ENCODE measurements at places on chromosomes 2 and 18. TPM values are rescaled to one million over a fixed set of nuclear protein-coding genes. Genes with fewer than 3 reads are reported as not detected.

The PRKAG3 gene
- not detected for total RNA-seq

DNA sequence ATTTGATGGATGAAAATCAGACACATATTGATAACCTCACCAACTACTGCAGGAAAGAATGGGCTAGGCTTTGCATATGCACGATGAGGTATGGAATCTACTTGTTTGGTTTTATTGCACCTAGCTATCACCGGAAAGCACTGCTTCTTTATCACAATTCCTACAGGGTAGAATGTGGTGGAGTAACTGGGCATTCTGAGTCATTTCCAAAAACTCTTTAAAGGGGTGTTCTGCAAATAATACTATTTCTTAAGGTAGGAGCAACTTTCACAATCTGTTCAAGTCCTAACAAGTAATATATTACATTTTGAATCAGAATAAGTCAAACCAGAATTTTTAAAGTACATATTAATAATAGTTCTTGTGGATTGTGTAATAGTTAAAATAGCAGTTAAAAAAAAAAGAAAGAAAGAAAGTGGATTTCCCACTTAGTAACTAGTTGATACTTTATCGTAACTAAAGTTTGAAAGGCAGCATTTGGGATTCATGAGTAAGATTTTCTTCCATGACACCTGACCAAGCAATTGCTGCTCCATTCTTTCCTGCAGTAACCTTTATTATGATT, 40.5 kb downstream of the INO80C start:
- DNase-seq: no peak

- no peak for DNase-seq
These were observed 461.3 kb upstream of the SOX11 start for GRCh38 chr2:5230855-5231254.

GRCh38 chr2:113133704-113134598, 6.6 kb downstream of the IL1RN start:
- DNase-seq: no peak

The CRYGD gene
- total RNA-seq: 7.3 TPM

DNA sequence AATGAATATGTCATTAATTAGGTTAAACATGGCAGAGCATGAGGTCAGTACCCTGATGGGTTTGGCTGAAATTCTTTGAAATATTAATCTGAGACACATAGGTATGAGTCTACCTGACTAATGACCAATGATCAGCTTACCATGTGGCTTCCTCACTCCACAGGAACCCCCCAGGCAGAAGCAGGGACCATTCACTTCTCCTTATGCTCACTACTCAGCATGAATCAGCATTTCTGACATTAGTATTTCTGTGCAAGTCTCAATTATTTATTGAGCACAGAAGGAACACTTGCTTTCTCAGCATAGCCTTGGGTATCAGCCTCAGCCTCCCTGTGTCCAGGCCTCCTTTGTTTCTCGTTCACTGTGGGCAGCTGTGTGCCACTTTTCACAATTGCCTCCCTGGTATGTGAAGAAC, 9.3 kb upstream of the KCNE4 start:
- DNase-seq: no peak

DNA sequence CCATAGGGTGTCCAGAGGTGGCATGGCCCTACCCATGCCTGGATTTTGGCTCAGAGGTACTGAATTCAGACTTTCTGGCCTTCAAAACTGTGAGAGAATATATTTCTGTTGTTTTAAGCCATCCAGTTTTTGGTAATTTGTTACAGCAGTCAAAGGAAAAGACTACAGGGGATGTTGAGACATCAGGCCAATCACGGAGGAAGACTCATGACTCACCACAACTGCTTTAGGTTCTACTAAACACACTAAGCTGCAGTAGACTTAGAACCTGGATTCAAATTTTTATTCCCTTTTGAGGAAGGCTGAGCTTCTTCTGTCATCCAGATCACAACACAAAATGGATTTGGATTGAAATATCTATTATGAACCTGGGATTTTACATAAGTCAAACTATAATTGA, 12.0 kb upstream of the C2orf66 start:
- DNase-seq: no peak

- DNase-seq: no peak
These were observed 31.2 kb upstream of the NPC1 start for GRCh38 chr18:23617412-23618014.

The PROKR1 gene
- not detected for total RNA-seq

The ALKAL2 gene
- total RNA-seq: 259 TPM

DNA sequence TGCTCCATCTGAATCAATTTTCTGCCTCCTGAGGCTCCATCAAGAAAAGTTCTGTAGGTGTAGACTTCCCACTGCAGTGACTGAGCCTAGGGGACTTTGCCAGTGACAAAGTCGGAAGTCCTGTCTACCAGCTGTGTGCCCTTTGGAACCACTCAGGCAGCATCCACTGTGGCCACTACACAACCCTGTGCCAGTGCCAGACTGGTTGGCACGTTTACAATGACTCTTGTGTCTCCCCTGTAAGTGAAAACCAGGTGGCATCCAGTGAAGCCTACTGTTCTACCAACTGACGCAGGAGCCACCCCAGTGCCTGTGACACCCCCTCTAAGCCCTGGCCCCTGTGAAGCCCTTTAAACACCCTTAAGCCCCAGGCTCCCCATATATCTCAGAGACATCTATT, 132.1 kb upstream of the SERPINE2 start:
- DNase-seq: no peak

- no peak for DNase-seq
These were observed 125.9 kb upstream of the SATB2 start for GRCh38 chr2:199583676-199584075.

DNA sequence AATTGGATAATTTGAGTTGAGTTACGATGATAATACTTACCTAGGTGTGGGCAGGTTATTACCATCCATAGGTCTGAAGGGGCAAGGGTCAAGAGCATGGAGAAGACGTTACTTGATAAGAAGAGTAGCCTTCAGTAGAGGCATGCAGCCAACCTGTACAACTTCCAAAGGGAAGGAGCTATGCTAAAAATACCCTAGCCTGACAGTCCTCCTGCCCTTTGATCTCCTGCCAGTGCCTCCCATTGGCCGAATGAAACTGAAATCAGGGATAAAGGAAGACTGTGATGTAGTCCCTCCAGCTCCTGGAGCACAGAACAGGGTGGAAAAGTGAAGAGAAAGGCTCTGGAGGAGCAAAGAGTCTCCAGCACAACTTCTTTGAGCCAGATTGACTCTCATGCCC, 487.4 kb downstream of the ADCYAP1 start:
- DNase-seq: no peak

The SP3 gene
- total RNA-seq: 105 TPM

GRCh38 chr2:12852135-12852534, 135.4 kb downstream of the TRIB2 start:
- no peak for DNase-seq

DNA sequence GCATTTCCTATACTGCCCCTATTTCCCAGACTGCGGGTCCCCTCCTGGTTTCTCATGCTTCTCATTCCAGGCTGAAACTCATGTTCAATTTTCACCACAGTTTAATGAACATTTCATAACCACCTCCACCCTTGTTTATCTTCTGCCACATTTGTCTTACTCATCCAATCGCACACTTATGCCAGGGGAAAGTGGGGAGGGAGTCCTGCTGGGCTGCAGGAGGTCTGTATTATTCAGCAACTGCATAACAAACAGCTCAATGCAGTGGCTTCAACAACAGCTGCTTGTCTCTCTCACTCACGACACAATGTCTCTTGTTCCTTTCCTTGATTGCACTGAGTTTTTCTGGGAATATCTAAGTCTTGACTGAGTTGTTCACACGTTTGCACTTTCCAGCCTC, 106.0 kb downstream of the ZNF519 start:
- DNase-seq: no peak

- DNase-seq: no peak
These were observed 510.3 kb upstream of the SETBP1 start for GRCh38 chr18:44170208-44170880.

DNA sequence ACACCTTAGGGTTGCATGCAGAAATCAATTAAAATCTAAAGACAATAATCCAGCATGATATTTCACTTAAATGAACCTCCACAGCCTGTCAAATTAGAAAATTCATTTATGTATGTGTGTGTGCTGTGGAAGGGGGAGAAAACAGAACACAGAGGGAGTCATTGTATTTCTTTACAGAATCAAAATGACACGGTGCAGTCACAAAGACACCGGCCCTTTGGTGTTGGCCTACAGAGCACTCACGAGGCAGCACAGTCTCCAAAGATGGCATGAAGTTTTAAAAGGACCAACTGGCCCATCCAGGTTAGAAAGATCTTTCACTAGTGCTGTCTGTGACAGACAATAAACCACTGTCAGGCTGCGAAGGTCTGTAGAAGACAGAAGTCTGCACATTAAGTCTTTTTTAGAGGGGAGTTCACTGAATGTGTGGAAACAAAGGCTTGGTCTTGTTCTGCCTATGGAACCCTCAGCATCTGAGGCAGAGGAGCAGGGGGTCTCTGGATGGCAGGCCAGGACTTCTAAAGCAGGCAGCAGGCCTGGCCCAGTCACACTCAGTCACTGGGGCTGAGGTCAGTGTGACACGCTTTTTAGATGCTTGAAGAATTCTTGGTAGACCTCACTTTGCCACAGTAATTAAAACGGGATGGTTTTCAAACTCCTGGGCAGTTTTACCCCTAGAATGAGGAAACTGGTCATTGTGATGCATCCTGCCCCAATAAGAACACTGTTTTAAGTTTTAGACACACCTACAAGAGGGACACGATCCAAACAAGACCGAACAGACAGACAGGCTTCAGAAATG, 184.9 kb downstream of the AFF3 start:
- no peak for DNase-seq

The KLHL41 gene
- 1.4 TPM for total RNA-seq

DNA sequence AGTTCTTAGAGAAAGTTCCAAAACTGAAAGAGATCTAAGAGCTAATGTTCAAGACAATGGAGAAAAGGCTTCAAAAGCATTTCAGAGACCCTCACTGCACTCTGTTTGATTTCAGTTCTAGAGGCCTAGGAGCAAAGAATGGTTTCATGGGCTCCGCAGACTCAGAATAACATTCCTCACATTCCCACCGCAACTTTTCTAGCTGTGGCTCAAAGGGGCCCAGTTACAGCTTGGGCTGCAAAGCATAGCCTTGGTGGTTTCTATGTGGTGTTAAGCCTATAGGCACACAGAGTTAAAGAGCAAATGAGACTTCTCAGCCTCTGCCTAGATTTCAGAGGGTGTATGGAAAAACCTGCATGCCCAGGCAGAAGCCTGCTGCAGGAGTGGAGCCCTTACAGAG, 73.0 kb downstream of the FSIP2 start:
- no peak for DNase-seq

- DNase-seq: no peak
These were observed 37.2 kb downstream of the SLC14A2 start for GRCh38 chr18:45652303-45653080.
